ENCODE measurements at places on chromosomes 7 and 10. TPM values are rescaled to one million over a fixed set of nuclear protein-coding genes. Genes with fewer than 3 reads are reported as not detected.

DNA sequence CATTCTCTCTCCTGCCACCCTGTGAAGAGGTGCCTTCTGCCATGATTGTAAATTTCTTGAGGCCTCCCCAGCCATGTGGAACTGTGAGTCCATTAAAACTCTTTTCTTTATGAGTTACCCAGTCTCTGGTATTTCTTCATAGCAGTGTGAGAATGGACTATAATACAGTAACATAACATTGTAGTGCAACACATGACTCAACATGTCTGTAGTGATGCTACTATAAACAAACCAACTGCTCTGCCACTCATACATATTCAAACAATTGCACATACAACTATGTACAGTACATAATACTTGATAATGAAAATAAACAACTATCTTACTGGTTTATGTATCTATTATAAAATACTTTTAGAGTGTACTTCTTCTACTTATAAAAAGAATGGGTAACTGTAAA is 7.1 kb downstream of the ATOH7 start:
- no peak for DNase-seq

- no peak for DNase-seq
Observed at GRCh38 chr10:47442351-47442750, 41.6 kb downstream of the ANXA8 start.

Gene EPO
- polyA plus RNA-seq = not detected

GRCh38 chr7:47402941-47403866 is 178.7 kb downstream of the TNS3 start:
- DNase-seq = no peak

DNA sequence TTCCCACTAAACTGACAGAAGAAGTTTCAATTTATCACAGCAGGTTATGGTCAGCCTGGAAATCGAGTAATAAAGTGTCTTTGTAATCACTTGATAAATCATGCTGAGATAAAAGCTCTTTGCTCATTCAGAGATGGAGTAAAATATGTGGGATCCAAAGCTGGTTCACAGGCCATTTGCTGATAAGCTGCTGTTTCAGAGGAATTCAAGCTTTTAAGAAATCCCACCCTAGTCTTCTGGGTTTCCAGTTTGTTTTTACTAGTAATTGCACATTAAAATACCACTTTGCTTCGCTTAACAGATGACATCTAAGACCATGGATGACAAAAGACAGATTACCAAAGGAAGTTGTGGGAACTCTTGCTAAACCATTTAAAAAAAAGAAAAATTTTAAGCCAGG is 37.4 kb upstream of the CDK6 start:
- DNase-seq = no peak

Gene CTNNA3
- 2.0 TPM for polyA plus RNA-seq

DNA sequence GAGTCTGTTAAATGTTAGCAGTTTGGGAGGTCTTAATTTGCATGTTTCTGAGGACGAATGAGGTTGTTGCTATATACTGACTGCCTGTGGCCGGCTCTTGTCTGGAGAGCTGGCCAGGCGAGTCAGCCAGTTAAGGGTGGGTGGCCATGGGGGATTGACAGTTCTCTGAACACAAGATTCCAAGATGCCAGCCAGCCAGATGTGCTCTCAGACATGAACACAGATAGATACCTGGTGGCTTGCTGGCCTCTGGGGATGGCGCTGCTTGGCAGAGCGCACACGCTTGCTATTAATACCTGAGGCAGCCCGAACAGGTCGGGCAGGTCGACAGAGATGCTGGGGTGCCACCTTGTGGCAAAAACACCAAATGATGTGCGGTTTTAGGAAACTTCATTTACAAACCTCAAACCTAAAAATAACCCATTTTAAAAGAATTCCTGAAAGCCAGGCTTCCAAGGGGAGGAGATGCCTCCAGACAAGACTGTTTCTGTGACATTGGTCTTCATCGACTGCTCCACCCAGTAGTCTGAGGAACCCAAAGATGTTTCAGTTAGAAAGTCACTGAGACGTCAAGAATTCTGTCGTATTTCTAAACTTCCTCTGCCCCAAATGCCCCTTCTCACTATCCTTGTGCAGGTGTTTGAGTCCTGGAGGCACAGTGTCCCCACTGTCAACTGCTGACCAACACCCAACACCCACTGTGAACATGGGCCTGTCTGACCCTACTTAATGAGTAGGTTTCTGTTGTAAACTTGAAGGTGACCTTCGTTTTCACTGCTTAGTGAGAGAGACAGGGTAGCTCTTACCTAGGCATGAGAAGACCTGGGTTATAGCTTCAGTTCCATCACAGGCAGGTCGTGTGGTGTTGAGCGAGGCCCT is 123.4 kb downstream of the NT5C2 start:
- peak; percentile 49 for DNase-seq

- DNase-seq = no peak
Observed at GRCh38 chr10:51552879-51553278, 146.5 kb downstream of the CSTF2T start.

- no peak for DNase-seq
Observed at GRCh38 chr10:100510533-100511308, 8.9 kb downstream of the SEC31B start.

DNA sequence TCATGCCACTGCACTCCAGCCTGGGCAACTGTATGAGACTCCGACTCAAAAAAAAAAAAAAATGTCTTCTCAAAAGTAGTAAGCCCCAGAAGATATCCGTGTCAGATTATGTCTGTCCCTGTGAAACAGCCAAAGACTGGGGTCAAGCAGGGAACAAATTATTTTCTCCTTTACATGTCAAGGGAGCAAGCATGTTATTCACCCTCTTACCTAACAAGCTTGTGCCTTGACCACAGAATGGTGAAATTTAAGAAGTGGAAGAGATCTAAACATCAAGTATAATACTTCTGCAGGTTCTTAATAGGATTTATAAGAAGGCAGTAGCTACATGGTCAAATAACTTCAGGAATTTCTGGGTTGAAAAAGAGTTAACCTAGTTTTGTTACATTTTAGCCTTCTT is 187.9 kb downstream of the ZNF365 start:
- DNase-seq = no peak

DNA sequence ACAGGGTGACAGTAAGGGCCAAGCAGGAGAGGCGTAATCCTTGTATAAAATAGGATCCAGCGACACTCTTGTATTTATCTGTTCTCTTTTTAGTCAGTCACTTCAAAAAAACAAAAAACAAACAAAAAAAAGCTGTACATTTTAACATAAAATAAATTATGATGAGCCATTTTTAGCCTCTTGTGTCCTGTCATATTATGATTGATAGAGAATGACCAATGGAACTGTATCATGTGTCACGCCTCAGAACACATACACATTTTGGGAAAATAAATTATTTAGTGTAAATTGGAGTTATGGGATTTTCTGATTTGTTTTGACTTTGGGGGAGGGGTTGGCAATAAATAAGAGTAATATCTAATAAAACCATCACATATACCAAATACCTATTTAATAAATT is 79.3 kb upstream of the SAMD8 start:
- no peak for DNase-seq

Gene SYCE1
- polyA plus RNA-seq = not detected

- no peak for DNase-seq
Observed at GRCh38 chr10:35331894-35332640, 4.2 kb upstream of the CCNY start.

- DNase-seq = no peak
Observed at GRCh38 chr7:111108496-111108895, 17.6 kb downstream of the LRRN3 start.

GRCh38 chr10:4459531-4459930 is 366.5 kb upstream of the AKR1E2 start:
- DNase-seq = no peak

Gene GRID2IP
- 0.01 TPM for polyA plus RNA-seq

Data from heart right ventricle (tissue), 16 donors.